ENCODE measurements at places on chromosomes 6 and 20.

- DNase-seq: no peak
Measured at GRCh38 chr6:13014504-13015378, 298.2 kb downstream of the PHACTR1 start.

- DNase-seq: no peak
Measured at GRCh38 chr20:60362531-60362930, 404.3 kb downstream of the CDH26 start.

- DNase-seq: peak; percentile 60
Measured at GRCh38 chr6:31898383-31899011, 999 bp upstream of the EHMT2 start.

DNA sequence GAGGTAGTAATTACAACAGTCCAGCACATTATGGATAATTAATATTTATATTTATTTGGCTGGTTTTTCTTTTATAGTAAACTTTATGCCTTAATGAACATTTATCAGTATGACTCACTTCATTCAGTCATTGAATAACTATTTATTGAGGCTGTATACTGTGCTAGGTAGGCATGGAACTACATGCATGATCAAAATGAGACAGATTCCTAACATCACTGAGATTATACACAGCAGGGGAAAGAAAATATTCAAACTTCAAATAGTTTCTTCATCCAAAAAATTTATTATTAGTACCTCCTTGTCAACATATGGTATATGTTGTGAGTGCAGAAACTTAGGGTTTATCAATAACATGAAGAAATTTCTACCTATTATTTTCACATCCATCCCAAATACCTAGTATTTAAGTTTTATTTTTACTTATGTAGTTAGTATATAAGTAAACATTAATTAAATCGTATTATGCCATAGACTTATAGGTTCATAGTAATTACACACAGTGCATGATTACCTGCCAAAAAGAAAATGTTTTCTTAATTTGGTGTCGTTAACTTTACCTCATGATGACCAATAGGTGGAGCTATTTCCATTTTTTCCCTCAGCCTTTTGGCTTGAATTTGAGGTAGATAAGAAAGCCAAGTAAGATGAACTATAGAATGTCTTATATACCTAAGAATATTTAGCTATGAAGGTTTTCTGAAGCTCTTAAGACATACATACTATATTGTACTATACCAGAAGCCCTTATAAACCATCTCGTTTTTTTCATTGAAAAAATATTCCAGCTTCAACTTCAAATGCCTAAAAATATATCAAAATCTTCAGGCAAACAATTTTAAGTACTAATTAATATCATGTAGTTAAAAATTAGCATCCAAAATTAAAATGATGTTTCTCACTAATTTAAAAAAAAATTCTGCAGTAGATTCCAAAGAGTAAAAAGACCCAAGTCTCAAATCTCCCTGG, 12.5 kb upstream of the TMEM30A start:
- DNase-seq: peak; percentile 73

GRCh38 chr6:12903246-12903645, 186.7 kb downstream of the PHACTR1 start:
- DNase-seq: no peak

All from RPMI8226 (cell line).